GM03348 (cell line): ENCODE measurements at places on chromosomes 2 and 18.

- no peak for DNase-seq
These were observed 304.6 kb downstream of the TXNL1 start for GRCh38 chr18:56333839-56334238.

DNA sequence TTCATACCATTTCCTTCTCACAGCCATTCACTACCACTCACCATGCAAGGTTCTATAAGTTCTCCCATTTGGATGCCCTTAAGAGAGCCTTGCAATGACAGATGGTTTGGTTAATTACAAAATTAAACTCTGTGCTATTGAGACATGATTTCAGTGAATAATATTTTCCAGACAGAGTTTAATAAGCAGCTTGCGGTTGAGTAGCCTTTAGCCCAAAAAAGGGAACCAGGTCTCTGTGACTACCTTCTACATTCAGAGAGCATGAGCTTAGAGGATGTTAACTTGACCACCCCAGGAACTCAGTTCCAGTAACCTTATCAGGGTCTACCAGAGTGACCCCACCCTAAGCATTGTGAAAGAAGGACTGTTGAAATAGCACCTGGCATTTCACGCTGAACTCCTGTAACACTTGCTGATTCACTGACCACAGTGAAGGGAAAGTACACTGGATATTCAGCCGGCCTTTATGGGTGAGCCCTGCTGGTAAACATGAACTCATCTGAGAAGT, 1173.1 kb upstream of the ZEB2 start:
- DNase-seq = peak; percentile 19

GRCh38 chr2:235513984-235514626, 20.3 kb downstream of the AGAP1 start:
- no peak for DNase-seq

GRCh38 chr18:5627776-5628511, 84.1 kb upstream of the EPB41L3 start:
- DNase-seq = no peak
